Uterus (tissue), 4 donors: ENCODE measurements at places on chromosomes 1 and 21. TPM values are rescaled to one million over a fixed set of nuclear protein-coding genes. Genes with fewer than 3 reads are reported as not detected.
A peak's percentile ranks its signal among the peaks of the same experiment; 100 is the strongest.

GRCh38 chr1:63010913-63011660 lies 227.2 kb downstream of the ATG4C start:
- DNase-seq, result no peak

DNA sequence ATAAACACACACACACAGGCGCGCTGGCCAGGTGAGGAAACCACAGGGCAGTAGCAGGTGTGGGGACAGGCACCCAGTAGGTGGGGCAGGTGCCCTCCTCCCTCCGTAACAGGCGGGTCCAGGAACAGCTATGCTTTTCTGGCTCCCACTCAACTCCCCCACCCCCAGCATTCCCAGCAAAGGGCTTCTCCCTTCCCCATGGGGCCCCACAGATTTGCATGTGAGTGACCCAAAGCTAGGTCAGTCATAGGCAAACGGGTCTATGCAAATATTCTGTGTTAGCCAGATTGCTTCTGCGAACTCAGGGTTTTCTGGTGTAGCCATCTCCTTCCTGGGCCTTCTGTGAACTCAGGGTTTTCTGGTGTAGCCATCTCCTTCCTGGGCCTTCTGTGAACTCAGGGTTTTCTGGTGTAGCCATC lies 114.2 kb downstream of the SIK1 start:
- no peak for DNase-seq

GRCh38 chr1:221760911-221761310 lies 19.0 kb upstream of the DUSP10 start:
- DNase-seq, result no peak

DNA sequence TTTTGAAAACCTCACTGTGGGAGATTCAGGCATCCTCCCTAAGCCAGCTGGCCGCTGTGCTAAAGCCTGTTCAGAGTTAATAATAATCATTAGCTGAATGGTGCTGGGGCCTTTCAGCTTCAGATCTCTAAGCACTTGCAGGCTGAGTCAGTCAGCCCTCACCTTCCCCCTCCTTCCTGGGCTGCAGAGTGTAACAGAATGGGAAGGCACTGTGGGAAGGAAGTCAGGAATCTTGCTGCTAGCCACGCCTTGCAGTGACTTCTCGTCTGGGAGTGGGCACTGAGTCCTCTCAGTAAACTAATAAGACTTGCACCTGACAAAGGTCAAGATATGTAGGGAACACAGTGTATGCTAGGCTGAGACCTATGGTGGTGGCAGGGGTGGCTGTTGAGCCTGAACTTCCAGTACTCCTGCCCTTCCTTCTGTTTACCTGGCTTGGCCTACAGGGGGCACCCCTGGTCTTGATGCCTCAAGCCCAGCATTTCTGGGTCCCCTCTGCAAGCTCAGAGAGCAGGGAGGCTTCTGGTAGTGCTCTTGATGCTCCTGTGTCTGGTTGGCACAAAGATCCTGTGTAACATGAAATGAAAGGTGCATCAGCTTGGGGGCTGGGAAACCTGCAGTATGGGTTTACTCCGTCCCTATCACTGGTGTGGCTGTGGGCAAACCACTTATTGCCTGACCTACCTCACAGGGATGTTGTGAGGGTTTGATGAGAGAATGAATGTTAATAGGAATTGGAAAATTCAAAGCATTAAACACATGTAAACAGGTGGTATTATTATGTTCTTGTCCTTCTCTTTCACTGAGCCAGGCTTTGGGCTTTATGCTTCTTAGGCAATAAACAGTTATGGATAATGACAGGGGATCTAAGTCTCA lies 6.0 kb downstream of the CYB561D1 start:
- DNase-seq, result no peak

Gene AIRE
- not detected for total RNA-seq

- DNase-seq, result no peak
Measured at GRCh38 chr1:197342044-197342565, 74.1 kb downstream of the CRB1 start.

DNA sequence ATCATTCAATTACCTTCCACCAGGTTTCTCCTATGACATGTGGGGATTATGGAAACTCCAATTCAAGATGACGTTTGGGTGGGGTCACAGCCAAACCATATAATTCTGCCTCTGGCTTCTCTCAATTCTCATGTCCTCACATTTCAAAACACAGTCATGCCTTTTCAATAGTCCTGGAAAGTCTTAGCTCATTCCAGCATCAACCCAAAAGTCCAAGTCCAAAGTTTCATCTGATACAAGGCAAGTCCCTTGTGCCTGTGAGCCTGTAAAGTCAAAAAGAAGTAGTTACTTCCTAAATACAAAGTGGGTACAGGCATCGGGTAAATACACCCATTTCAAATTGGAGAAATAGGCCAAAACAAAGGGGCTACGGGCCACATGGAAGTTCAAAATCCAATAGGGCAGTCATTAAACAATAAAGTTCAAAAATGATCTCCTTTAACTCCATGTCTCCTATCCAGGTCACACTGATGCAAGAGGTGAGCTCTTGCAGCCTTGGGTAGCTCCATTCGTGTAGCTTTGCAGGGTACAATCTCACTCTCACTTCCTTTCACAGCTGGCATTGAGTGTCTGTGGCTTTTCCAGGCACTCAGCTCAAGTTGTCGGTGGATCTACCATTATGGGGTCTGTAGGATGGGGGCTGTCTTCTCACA lies 112.9 kb downstream of the FCRL5 start:
- no peak for DNase-seq

GRCh38 chr1:234243521-234244260 lies 129.6 kb upstream of the COA6 start:
- no peak for DNase-seq

DNA sequence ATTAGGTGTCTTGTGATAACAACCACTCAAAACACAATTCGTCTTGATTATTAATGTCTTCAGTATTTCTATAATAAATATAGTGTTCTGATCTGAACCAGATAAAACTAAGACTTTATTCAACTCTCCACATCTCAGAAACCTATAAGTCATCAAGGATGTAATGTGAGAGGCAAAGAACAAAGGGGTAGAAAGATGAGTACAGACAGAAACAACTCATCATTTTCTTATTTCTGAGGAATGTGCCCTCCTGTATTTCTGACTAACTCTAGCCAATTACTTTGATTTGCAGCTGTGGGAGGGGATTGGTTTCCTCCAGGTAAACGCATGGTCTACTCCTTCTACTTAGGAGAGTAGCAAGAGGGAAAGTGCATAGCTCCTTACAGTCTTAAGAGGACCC lies 73.7 kb upstream of the ST6GALNAC5 start:
- no peak for DNase-seq

DNA sequence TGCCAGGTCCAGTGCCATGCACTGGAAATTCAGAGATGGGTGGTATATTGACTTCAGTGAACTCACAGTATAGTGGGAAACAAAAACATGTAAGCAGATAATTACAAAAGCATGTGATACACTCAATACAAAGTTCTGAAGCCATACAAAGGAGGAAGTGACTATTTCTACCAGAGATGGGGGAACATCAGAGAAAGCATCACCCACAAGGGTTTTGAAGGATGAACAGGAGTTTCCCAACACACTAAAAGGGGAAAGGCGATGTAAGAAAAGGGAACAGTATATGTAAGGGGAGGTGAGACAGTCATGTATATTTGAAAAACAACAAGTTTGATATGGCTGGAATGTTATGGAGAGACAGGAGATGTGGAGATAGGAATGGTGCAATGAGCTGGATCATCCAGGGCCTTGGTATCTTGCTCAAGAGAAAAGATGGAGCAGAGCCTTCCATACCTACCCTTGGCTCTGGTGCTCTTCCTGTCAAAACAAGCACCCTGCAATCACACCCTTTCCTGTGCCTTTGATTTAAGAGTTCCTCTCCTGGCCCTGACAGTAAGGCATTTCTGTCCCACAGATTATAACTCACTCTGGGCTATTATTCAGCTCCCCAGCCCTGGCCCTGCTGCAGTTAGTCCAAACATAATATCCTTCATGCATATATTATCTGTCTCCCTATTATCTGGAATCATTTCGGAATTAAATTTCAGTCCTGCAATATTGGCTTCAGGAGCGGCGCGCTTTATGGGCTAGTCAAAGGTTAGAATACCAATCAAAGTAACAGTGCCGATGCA lies 60.5 kb downstream of the DMAP1 start:
- no peak for DNase-seq

- peak; percentile 70 for DNase-seq
Measured at GRCh38 chr1:26848941-26849774, 13.8 kb upstream of the SFN start.

Gene PDZK1IP1
- not detected for total RNA-seq

Gene TRIM67
- not detected for total RNA-seq

Gene TMEM201
- 7.3 TPM for total RNA-seq
